ENCODE measurements at places on chromosomes 6 and 20.

DNA sequence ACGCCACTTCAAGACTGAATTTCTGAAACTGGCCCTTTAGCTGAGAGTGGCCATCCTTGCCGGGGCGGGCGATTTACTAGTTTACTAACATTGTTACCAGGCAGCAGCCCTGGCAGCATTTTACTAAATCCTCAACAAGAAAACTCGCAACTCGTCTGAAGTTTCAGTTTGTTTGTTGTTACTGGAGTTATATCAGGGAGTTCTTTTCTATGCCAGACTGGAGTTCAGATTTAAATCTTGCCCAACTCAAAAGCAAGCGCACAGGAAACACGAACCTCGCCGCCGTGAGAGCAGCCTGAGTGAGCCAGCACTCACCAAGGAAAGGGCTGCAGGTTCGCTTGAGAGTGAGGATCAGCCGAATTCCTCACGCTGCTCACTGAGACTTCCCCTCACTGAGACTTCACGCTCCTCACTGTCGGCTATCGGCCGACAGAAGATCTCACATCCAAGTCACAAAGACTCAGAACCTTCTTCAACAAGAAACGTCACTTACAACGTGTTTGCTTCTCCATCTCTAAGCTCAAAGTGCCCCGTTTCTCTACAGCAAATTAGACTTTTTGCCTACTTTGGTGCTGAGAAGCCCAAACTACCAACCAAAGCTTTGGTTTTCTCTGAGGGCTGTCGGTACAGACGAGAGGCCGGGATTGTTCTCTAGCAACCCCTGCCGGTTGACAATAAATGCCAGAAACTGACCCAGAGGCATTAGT lies 78.9 kb downstream of the OLIG3 start:
- DNase-seq: peak; percentile 24

- DNase-seq: no peak
Observed at GRCh38 chr20:4681991-4682401, 39.7 kb upstream of the PRND start.

GRCh38 chr20:63061771-63062100 lies 55.0 kb upstream of the BHLHE23 start:
- DNase-seq: no peak

GRCh38 chr6:13383328-13384163 lies 55.2 kb upstream of the TBC1D7 start:
- DNase-seq: no peak

DNA sequence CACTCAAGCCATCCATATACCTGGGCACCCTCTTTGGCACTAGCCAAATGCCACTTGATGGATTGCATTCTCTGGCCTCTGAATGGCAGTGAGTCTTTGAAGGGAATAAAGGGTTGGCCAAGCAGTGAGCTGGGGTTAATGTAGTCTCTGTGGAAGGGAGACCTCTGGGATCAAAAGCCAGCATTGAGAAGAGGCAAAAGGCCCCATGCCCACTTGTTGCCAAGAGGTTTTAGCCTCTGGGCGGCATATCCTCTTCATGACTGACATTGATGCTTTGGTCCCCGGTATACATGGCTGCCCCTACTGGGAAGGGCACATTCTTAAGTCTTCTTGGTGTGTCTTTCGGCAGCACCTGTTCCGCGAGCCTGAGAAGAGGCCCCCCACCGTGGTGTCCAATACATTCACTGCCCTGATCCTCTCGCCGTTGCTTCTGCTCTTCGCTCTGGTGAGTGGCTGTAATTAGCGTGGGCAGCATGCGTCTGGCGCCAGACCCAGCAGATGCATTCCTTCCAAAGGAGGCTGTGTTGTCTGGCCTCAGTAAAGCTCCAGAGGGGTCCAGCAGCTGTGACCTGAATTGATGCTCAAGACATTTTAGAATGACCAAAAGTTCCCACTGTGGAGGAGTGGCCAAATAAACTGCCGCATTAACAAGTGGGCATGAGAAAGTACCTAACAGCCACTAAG lies 29.5 kb downstream of the GHRH start:
- DNase-seq: no peak

GRCh38 chr20:56343861-56344381 lies 14.9 kb upstream of the FAM210B start:
- DNase-seq: no peak

GRCh38 chr6:35293681-35294080 lies 3.9 kb upstream of the DEF6 start:
- no peak for DNase-seq
